ENCODE measurements at places on chromosomes 5 and 9. TPM values are rescaled to one million over a fixed set of nuclear protein-coding genes. Genes with fewer than 3 reads are reported as not detected.

GRCh38 chr5:159189310-159189709 is 20.0 kb downstream of the RNF145 start:
- DNase-seq: no peak

Gene PCDHB12
- total RNA-seq: 2.2 TPM

DNA sequence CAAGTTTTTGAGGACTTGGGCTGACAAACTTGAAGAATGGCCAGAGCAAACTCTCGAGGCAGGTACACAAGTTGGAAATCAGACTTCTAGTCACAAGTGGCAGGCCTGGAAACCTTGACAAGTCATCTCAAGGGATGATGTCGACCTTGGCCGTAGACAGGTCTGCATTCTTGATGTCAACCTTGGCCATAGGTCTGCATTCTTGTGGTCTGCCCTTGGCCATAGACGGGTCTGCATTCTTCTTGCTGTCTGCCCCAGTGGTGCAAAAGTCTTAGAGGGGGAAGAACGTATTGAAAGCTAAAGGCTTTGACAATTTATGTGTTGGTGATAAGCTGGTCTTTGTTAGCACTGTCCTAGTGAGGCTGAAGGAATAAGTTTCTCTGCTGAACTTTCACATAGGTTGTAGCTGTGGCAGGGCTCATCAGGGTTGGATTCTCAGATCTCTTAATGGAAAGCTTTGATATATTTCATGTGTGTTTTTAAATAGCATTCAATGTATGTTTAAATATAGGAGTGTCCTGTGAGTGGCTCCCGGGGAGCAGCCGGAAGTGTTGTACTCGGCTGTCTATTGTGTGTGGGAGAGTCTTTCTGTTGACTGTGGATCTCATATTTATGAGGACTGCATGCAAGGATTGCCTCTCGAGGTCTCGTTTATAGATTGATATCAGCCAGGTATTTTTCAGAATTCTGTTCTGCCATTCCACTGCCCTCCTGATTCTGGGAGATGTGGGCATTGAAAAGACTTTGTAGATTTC is 27.0 kb downstream of the SUB1 start:
- no peak for DNase-seq

DNA sequence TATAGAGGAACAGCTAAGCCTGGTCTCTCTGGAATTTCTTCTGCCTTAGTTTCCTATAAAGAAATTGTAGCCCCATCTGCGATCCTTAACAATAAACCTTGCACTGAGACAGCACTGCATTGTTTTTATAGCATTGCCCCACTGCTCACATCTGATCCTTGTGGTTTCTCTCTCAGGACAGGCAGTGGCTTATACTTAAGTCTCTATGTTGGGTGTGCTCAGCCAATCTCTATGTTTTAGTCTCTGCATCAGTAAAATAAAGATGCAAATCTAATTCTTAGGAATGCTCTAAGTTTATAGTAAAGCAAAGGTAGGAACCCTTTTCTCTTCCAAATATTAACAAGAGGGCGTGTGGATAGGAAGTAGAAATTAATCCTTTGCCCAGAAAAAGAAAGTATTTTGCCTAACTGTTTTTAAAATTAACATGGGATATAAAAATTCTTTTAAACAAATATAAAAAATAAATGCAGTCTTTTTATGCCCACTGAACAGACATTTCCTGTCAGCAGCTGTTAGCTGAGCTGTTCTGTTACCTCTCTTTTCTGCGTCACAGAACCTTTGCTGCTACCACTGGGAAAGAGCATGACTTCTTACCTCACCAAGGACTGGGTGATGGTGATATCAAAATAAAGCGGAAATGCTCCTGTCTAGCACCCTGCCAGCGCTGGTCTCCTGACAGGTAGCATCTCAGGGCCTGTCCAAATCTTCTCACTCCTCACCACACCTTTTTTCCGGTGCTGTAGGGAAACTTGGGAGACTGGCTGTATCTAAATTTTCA is 29.5 kb downstream of the MRPS27 start:
- DNase-seq: no peak

DNA sequence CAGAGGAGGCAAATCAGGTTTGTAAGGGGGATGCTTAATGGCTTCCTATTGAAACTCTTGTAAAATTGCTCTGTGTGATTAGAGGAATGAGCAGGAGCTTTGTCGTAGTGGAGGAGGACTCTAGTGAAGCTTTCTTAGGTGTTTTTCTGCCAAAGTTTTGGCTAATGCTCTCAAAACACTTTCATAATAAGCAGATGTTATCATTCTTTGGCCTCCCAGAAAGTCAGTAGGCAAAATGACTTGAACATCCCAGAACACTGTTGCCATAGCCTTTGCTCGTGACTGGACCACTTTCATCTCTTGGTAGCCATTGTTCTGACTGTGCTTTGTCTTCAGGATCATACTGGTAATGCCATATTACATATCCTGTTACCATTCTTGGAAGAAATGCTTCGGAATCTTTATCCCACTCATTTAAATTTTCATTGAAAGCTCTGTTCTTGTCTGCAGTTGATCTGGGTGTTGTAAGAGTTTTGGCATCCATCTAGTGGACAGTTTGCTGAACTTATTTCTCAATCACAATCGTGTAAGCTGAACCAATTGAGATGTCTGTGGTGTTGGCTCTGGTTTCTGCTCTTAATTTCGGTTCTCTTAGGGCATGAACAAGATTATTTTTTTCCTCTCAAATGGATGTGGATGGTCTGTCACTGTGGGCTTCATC is 187.6 kb downstream of the COMMD10 start:
- no peak for DNase-seq

Gene SLC1A1
- 1.3 TPM for total RNA-seq

Gene PCDHA1
- total RNA-seq: not detected

Gene BTNL3
- not detected for total RNA-seq

GRCh38 chr9:76987594-76988200 is 31.8 kb upstream of the FOXB2 start:
- no peak for DNase-seq

DNA sequence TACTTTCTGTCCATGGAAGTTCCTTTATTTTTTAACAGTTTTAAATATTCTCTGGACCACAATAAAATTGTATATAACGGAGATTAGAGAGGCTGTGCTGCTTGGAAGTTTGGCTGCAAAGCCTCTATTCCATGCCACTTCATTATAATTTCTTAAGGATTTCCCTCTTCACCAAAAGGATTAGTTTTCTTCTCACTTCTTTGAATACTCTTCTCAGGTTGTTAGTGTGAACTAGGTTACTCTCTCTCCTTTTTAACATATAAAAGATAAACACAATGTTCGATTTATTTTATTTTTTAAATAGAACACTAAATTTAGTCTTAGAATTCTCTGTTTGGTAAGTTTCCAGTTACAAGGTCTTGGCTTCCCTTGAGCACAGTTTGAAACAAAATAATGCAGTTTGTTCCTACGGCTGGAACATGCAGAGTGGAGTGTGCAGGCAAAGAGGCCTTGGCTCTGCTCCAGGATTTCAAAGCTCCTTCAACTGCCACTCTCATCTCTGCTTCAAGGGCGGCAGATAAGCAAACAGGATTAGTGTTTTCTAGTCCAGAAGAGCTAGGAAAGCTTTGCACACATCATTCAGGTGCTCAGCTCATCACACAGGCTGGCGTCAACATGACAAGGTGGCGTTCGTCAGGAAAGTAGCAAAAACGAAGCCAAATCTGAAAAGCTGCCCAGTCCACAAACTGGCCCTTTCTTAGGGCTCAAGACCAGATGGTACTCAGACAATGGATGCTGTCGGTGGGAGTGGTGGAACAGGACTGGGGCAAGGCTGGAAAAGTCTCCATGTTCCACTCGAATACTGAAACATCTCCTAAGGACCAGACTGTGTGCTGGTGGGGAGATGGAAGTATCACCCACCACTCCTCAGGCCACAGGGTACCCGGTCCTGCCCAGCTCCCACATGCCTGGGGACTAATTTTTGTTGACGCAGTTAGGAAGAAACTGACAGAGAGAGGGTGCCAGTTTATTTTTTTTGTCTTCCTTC is 286.6 kb downstream of the CRB2 start:
- no peak for DNase-seq

DNA sequence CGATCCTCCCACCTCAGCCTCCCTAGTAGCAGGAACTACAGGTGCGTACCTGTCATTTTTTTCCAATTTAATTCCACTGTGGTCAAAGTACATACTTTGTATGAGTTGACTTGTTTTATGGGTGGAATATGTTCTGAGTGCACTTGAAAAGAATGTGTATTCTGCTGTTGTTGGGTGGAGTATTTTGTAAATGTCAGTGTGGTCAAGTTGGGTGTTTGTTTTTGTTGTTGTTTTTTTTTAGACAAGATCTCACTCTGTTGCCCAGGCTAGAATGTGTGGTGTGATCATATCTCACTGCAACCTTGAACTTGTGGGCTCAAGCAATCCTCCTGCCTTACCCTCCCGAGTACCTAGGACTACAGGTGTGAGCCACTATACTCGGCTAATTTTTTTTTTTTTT is 17.9 kb downstream of the SLC25A25 start:
- no peak for DNase-seq

Gene PCDHB11
- total RNA-seq: 3.5 TPM

All from skin of body (tissue), 3 donors.